ENCODE measurements at places on chromosomes 13 and 19.
A peak's percentile ranks its signal among the peaks of the same experiment; 100 is the strongest.

DNA sequence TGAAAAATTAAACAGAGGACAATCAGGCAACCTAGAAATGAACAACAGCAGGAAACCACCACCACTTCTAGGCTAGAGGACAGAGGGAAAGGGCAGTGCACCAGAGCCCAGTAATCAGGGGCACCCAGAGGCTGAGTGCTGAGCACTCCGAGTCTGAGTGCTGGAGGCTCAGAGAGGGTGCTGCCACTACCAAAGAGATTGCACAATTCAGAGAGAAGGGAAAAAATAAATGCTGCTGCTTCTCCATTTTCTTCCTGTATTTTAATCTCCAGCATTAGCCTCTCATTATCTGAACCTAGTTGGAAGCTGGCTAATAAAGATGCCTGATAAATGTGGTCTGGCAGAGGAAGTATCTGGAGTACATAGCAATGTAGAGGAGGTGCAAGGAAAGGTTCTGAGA lies 11.8 kb upstream of the ZNF175 start:
- DNase-seq, result no peak

- no peak for DNase-seq
Measured at GRCh38 chr13:84845907-84846619, 953.2 kb downstream of the SLITRK6 start.

- no peak for DNase-seq
Measured at GRCh38 chr13:71096421-71096820, 770.6 kb downstream of the DACH1 start.

GRCh38 chr19:2609389-2610116 lies 92.9 kb downstream of the GNG7 start:
- DNase-seq, result no peak

GRCh38 chr19:14432791-14433553 lies at the start of gene PKN1:
TSS of gene PKN1 (plus strand) at chr19:14433306. CDS start at chr19:14433522, 216 bp downstream.
- peak; percentile 43 for DNase-seq

- no peak for DNase-seq
Measured at GRCh38 chr13:44133626-44134025, 240.0 kb upstream of the SERP2 start.

DNA sequence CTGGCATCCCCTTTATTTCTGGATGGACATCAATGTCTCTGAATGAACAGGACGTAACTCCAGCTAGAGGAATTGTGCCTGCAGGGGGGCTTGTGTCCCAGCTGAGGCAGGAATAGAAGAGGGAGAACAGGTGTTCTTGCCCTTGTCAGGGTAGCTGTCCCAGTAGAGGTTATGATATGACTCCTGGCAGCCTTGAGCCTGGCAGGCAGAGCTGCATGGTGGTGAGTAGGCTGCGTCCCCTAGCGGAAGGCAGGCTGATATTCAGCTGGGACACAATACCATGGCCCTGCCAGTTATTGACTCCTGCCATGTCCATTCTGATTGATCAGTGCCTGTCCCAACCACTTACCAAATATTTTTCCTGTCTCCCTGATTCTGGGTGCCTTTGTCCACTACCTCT lies 197.2 kb downstream of the RAP2A start:
- DNase-seq, result peak; percentile 10

- DNase-seq, result no peak
Measured at GRCh38 chr19:4238831-4239230, 8.0 kb upstream of the YJU2 start.

GRCh38 chr13:50928659-50929462 lies 19.3 kb downstream of the RNASEH2B start:
- no peak for DNase-seq

DNA sequence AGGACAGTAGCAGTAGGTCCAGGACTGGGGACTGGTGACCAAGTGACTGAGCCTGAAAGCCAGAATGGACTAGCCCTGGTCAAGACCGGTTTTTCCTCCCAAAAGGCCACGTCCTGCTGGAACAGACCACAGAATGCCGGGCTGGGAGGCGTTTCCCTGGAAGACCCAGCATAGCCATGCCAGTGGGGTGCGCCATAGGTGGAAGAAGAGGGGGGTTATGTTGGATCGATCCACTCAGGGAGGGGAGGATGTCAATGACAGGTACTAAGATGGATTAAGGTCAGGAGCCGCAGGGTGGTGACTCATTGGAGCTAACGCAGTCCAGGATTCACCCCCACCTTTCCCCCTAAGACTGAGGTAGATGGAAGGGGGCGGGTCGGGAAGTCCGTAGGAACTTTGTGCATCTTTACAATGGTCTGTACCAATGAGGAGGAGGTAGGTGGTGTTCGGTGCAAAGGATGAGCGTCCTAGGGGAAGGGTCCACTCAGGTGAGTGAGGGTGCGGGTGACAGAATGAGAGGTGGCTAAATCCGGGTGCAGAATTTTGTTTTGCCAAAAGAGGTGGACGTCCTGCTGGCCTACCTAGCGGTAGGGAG lies 21.0 kb downstream of the VASP start:
- no peak for DNase-seq

DNA sequence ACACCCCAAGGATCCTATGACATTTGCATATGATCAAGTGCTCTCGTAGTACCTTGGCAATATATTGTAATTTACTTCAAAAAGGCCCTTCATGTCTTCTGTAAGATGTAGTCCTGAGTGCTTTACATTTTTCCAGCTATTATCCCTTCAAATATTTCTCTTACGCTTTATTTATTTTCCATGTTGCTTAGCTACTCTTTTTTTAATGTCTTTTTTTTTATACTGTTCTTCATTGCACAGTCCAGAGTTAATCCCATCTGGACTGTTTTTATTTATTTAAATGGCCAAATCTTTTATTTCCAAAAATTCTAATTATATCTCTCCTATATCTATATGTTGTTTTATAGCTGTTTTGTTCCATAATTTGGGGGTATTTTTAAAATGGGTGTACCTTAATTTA lies 371.3 kb downstream of the SLC7A1 start:
- no peak for DNase-seq

GRCh38 chr19:58166708-58167280 lies 16.1 kb upstream of the ZNF274 start:
- peak; percentile 23 for DNase-seq

DNA sequence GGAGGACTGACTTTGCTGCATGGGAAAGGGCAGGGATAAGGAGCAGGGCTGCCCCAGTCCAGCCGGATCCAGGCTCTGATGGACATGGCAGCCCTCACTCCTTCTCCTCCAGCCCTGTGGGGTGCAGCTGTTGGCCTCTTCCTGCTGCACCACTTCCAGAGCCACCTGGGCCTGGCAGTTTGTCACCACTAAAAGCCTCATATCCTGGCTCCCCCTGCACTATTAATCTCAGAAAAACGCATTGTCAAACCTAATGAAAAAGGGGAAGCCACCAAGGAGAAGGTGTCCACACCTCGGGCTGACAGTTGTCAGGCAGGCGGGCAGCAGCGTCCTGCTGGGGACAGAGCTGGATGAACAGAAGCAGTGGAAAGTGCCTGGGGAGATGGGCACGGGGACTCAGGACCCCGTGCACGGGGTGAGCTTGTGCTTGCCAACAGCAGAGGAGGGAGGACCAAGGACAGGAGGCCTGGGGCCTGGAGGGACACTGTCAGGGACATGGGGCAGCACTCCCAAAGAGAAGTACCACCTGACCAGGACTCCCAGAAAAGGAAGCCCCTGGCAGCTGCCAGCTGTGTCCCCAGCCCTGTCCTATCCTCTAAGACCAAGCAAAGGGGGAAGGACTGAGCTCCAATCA lies 151.1 kb upstream of the TSHZ3 start:
- no peak for DNase-seq

GRCh38 chr19:2337329-2337707 lies 8.8 kb downstream of the SPPL2B start:
- DNase-seq, result peak; percentile 26

DNA sequence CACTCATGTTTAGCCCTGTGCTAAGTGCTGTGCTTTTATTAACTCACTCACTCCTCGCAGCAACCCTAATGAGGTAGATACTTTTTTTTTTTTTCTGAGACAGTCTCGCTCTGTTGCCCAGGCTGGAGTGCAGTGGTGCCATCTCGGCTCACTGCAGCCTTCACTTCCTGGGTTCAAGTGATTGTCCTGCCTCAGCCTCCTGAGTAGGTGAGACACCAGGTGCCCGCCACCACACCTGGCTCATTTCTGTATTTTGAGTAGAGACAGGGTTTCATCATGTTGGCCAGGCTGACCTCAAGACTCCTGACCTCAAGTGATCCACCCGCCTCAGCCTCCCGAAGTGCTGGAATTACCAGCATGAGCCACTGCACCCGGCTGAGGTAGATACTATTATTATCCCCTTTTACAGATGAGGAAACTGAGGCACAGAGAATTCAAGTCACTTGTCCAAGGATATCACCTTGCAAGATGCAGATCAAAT lies 2.5 kb downstream of the ITPKC start:
- DNase-seq, result no peak

GRCh38 chr19:54339646-54340358 lies 840 bp upstream of the LILRA4 start:
- peak; percentile 86 for DNase-seq

GRCh38 chr13:37944869-37945442 lies 75.4 kb upstream of the TRPC4 start:
- no peak for DNase-seq

DNA sequence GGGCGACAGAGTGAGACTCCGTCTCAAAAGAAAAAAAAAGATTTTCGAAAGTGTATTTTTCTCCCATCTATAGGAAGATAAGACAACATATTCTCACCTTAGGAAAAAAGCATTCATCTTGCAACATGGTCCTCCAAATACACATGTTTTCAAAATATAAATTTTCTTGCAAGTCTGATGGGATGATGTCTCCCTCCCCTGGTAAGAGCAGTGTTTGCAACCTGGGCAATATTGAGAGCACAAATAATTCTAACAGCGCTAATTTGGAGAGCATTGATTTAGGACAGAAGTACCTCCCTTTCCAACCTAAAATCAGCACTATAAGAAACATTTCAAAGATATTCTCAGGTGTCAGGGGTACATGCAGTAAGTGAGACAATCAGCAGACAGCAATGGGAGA lies 61.0 kb upstream of the SHISA2 start:
- DNase-seq, result no peak

DNA sequence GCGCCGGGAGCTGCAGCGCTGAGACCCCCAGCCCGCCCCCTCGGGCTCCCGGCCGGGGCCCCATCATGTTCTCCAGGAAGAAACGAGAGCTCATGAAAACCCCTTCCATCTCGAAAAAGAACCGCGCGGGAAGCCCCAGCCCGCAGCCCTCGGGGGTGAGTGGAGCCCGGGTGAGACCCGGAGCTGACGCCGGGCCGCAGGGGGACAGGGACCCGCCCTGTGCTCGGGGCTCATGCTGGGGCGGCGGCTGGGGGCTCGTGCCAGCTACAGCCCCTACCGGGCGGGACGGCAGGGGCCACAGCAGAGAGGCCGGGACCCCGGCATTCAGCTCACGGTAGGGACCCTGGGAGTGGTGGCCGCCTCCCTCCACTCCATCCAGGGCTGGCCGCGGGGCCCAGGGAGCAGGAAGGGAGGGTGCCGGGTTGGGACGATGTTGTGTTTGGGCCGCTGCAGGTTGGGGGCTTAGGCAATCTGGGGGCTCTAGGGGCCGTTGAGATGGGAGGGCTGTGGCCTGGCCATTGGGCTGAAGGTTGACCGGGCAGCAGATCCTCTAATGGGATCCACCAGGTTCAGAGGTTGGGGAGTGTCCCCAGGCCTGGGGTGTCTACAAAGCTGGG lies 482 bp downstream of the ARHGAP45 start:
- peak; percentile 52 for DNase-seq

GRCh38 chr13:105961438-105961837 lies 574.0 kb downstream of the EFNB2 start:
- DNase-seq, result no peak

DNA sequence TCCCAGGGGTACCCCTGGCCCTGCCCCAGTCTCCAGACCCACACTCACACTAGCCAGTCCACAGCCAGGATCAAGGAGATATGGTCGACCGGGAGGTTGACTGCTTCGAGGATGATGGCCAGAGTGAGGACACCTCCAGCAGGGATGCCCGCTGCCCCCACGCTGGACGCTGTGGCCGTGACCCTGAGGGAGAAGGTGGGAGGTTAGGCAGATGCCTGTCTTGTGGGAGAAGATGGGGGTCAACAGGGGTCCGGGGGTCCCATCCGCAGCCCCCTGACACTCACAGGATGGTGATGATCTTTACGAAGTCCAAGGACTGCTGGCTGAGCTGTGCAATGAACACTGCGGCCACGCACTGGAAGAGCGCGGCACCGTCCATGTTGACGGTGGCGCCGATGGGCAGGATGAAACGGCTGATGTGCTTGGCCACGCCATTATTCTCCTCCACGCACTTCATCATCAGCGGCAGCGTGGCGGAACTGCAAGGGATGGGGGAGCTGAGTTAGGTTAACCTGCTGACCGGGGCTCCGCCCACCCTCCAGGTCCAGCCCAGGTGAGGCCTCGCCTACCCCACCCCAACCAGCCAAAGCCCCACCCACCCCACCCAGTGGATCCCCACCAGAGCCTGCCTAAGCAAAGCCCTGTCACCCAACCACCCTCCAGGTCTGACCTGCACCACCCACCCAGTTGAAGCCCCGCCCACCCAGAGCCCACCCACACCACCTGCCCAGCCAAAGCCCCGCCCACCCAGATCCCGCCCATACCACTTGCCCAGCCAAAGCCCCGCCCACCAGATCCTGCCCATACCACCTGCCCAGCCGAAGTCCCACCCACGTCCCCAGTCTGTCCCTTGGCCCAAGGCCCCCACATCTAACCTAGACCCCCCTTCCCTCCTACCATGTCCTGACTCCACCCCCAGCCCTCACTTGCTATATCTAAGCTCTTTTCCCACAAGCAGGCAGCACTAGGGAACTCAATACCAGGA lies 11.2 kb downstream of the SLC1A5 start:
- DNase-seq, result no peak

GRCh38 chr19:4362101-4362828 lies 18.9 kb downstream of the MPND start:
- DNase-seq, result no peak

GRCh38 chr19:32178956-32179355 lies 166.5 kb upstream of the ZNF507 start:
- DNase-seq, result no peak

DNA sequence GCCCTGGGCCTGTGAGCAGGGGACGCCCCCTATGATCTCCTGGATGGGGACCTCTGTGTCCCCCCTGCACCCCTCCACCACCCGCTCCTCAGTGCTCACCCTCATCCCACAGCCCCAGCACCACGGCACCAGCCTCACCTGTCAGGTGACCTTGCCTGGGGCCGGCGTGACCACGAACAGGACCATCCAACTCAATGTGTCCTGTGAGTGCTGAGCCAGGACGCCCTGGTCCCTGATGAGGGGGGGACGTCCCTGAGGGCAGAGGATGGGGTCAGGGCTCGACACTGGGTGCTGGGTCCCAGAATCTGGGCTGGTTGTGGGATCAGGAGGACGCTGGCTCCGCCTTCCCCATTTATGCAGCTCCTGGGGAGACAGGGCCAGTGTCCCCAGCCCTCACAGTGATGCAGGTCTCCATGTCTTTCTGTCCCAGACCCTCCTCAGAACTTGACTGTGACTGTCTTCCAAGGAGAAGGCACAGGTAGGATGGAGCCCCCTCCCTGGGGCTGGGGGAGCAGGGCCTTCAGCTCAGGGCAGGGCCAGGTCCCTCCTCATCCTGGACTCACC lies 2.5 kb downstream of the SIGLEC7 start:
- DNase-seq, result no peak

- DNase-seq, result peak; percentile 37
Measured at GRCh38 chr19:58518256-58519086, 1.1 kb downstream of the ZBTB45 start.
